ENCODE measurements at places on chromosomes 5 and 9.

DNA sequence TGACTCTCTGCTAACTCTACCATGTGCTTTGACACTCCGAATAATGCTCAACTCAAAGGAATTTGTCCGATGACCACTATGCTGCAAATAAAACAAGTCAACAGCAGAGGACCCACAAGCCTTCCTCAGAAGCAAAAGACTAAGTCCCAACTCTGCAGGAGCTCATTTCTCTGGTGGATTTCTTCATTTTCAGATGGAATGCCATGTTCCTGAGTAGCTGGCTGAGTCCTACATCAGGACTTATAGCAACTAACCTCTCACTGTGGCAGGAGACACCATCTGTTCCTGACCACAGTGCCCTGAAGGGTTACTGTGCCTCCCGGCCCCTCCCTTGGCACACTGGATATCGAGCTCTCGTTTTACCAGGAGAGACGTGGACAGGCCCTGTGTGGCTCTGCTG lies 20.8 kb downstream of the LHFPL2 start:
- no peak for DNase-seq

GRCh38 chr5:82991059-82991458 lies 86.1 kb downstream of the TMEM167A start:
- DNase-seq = no peak

GRCh38 chr5:81750308-81751008 lies 439 bp downstream of the SSBP2 start:
- no peak for DNase-seq

GRCh38 chr5:43683884-43684471 lies 81.0 kb downstream of the NNT start:
- no peak for DNase-seq

GRCh38 chr9:83934569-83935275 lies 13.5 kb upstream of the KIF27 start:
- no peak for DNase-seq

GRCh38 chr5:33852319-33852718 lies 39.5 kb downstream of the ADAMTS12 start:
- no peak for DNase-seq

DNA sequence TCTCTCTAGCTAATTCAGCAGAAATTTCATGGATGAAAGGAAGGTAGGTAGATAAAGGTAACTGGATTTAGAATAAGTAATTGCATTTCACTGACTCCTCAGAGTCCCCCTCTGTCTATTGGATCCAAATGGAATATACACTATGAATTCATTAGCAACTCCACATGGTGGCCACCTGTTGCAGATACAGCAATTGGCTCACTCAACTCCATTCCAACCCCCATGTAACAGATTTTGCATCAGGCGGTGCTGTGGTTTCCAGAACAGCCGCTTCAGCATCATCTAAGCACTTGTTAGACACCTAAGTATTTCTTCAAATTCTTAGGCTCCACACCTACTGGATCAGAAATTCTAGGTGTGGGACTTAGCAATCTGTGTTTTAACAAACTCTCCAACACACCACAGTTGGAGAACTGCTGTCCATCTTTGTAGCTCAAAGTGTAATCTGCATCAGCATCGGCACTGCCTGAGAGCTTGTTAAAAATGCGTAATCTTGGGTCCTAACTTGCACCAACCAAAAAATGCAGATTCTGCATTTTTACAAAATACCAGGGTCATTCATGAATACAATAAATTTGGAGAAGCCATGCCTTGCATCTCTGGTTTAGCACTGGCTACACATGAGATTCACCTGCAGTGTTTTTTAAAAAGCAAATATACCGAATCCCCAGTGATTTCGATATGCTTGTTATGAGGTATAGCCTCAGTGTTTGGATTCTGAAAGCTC lies 413.8 kb upstream of the CD180 start:
- no peak for DNase-seq

DNA sequence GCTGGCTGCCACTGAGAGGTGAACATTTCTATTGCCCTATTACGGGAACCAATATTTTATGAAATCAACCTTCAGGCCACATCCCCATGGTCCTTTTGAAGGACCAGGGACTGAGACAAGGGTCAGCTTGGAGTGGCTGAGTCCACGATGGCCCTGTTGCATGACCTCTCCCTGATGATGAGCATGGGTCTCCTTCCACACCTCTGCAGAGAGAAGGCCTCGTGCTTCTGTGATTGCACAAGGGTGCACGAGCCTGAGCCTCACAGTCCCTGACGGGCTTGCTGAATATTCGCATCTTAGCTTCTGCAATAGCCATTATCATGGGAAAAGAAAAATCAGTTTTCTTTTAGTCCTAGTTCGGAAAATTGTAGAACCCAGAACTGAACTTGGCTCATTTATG lies 255.0 kb upstream of the IRX2 start:
- DNase-seq = no peak

GRCh38 chr9:136696502-136696901 lies 9.2 kb upstream of the AGPAT2 start:
- no peak for DNase-seq

DNA sequence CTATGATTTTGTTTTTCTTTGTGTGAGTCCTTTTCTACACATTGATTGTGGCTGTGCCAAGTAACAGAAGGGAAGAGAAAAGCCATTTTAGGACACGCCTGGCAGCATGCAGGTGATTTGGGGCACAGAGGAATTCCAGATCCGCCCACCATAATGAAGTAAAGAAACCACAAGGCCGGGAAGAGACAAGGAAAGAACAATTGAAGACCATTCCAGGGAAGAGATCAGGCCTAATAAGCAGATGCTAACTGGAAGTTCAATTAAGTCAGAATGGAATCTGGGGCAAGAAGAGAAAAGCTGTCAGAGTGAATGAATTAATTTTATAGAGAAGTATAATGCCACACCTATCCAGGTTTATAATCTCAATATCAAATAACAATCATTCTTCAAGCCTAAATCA lies 110.2 kb upstream of the ISL1 start:
- no peak for DNase-seq

DNA sequence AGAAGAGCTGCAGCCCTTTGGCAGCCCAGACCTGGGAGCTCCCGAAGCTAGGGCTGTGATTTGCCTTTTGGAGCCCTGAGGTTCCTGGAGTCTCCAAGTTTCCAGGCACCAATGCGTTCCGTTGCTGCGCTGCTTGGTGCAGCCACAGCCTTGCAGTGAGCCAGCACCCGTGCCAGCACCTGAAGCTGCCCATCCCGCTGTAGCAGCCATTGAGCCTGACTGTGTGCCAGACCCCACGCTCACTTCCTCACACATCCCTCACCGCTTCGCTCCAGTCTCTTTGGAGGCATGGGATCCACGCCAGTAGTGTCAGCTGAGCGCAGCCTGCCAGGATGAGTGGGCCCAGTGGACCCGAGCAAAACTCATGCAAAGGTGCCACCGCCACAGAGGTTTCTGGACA lies 22.5 kb upstream of the C9orf72 start:
- DNase-seq = no peak

GRCh38 chr5:179255527-179256327 lies 89.5 kb downstream of the ADAMTS2 start:
- no peak for DNase-seq

GRCh38 chr5:129384736-129385135 lies 75.4 kb upstream of the ADAMTS19 start:
- no peak for DNase-seq

DNA sequence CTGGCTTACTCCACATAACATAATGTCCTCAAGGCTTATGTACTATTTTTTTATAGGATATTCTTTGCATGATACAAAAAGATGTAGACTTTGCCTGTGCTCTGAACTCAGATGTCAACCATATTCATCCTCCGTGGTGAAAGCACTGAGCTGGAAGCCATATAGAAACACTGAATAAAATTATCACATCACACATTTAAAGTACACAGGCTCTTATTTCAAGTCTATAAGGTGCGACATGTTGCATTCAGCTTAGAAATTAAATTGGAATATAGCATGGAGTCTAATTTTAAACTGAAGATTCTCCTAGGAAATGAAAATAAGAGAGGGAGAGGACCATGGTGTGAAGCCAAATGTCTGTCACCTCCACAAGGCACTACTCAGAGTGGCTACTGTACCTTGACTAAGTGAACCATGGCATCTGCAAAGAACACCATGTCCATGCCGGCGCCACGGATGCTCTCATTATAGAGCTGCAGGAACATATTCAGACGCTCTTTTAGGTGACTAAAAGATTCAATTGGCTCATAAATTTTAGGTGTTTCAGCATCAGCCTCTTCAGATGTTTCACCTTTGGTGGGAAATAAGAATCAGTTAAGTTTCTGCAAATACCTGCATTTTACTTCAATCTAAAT lies 158.6 kb downstream of the DNAH5 start:
- no peak for DNase-seq

DNA sequence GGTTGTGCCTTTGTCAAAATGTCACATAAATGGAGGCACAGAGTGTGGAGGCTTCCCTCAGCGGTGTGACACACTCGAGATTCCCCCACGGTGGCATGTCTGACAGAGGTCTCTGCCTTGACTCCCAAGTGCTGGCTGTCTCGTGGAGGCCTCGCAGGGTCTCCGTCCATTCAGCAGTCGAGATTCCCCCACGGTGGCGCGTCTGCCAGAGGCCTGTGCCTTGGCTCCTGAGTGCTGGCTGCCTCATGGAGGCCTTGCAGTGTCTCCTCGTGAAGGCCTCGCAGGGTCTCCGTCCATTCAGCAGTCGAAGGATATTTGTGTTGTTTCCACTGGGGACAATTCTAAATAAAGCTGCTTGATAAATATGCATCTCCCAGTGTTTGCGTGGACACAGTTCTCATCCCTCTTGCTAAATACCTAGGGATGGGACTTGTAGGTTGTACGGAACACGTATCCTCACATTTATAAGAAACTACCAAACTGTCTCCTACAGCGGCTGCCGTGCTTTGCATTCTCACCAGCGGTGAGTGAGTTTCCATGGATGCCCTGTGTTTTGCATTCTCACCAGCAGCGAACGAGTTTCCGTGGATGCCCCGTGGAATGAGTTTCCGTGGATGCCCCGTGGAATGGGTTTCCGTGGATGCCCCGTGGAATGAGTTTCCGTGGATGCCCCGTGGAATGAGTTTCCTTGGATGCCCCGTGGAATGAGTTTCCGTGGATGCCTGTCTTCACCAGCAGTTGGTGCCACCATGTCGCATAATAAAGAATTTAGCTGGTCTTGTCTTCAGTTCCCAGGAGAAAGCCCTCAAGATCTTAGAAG lies 25.8 kb downstream of the PNPLA7 start:
- no peak for DNase-seq

DNA sequence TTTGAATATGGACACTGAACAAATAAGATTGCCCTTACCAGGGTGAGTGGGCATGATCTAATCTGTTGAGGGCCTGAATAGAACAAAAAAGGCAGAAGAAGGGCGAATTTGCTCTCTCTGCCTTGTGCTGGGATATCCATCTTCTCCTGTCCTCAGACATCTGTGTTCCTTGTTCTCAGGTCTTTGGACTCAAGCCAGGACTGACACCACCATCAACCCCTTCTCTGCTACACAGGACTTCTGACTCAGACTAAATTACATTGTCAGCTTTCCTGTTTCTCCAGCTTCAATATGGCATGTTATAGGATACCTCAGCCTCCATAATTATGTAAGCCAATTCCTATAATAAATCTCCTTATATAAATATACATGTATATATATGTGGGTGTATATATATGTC lies 40.8 kb upstream of the SLCO6A1 start:
- DNase-seq = no peak

- no peak for DNase-seq
Observed at GRCh38 chr5:105218018-105218417, 1655.4 kb upstream of the NUDT12 start.

DNA sequence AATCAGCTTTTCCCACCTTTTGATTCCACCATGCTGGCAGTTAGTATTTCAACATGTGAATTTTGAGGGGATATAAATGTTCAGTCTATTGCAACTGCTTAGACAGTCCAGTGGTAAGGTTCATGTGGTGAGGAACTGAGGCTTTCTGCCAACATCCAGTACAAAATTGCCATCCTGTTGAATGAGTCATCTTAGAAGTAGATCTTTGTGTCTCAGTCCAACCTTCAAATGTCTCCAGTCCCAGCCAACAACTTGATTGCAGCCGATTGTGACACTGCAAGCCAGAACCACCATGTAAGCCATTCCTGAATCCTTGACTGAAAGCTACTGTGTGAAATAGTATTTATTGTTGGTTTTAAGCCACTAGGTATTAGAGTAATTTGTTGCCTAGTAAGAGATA lies 331.5 kb upstream of the GRIN3A start:
- no peak for DNase-seq

DNA sequence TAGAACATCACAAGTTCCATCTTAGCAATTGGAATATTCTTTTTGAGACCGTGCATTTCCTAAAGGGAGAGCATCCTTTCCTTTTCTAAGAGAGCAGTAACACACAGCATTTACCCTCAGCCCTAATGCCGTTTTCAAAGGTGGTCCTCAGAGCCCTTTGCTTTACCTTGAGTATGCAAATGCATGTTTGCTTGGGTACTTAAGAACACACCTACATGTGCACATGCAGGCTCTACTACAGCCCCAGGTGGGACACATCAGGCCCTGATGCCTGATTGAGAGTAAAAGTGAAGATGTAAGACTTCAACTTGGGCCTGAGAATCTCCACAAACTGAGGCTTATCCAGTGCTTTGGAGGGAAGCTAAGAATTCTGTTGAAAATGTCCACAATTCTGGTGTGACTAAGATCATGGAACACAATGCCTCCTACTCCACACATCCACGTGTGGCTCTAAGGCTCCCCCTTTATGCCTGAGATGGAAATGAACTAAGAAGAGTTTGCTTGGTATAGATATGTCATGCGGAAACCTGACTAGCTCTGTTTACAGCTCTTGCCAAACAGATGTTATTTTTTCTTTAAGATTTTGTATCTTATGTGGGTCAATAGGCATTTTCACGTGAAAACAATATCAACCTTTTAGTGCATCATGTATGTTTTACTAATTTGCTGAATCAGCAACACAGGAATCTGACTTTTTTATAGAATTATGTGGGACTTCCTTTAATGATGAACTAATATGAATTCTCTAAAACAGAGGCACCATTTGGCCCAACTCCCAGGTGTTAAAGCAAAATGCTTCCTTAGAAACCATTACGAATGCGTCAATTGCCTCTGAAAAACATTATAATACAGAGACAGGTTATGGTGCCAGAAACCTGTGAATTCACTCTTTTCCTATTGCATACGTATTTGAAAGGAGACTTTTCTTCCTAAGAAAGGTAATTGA lies 48.9 kb upstream of the SLC2A8 start:
- DNase-seq = no peak

GRCh38 chr9:98806394-98807035 lies 955 bp upstream of the GALNT12 start:
- DNase-seq = no peak

DNA sequence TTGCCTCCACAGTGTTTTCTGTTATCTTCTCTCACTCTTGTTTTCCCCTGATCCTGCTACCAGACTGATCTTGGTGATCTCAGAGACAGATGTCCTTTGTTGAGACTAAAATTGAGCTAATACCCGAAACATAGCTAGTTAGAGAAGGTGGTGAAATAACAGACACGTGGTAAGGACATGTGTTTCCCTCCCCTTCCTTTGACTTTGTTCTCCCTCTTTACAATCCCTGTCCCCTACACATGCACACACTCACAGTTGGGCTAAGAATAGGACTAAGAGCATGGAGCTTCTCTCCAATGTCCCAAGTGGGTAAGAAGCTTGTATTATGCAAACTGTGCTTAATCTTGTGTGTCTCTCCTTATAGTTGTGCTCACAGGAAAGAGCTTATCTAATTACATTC lies 1603.0 kb upstream of the C9orf72 start:
- no peak for DNase-seq
